ENCODE measurements at places on chromosomes 5 and 9.

DNA sequence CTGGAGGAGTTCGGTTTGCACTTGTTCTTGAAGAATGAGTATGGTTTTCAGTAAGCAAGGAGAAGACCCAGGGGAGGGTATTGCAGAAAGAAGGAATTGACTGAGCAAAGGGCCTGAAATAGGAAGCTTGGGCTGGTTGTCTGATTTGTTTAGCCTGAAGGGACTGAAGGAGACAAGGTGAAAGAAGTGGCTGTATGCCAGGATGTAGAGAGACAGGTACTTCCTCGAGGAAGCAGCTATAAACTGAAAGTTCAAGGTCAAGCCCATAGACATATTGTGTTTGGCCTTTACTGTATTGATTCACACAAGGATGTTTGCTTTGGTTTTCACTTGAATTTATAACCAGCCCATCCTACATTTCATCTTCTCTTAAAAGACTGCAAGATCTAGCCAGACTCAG lies 183.1 kb downstream of the PALM2AKAP2 start:
- DNase-seq, result no peak

GRCh38 chr9:87513161-87513560 lies 15.5 kb downstream of the DAPK1 start:
- DNase-seq, result no peak

GRCh38 chr5:15704397-15704947 lies 204.5 kb downstream of the FBXL7 start:
- no peak for DNase-seq

DNA sequence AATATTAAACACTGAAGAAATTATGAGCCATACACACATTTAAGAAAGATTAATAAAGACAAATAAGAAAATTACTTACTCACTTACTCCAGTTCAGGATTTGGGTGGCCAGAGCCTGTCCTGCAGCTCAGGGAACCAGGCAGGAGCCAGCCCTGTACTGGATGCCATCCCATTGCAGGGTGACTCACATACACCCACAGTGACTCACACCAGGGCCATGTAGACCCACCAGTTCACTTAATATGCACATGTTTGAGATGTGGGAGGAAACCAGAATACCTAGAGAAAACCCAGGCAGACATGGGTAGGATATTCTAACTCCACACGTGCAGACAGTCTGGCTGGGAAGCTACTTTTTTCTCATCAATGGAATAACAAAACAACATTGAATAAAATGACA lies 49.6 kb upstream of the ADRB2 start:
- DNase-seq, result no peak

DNA sequence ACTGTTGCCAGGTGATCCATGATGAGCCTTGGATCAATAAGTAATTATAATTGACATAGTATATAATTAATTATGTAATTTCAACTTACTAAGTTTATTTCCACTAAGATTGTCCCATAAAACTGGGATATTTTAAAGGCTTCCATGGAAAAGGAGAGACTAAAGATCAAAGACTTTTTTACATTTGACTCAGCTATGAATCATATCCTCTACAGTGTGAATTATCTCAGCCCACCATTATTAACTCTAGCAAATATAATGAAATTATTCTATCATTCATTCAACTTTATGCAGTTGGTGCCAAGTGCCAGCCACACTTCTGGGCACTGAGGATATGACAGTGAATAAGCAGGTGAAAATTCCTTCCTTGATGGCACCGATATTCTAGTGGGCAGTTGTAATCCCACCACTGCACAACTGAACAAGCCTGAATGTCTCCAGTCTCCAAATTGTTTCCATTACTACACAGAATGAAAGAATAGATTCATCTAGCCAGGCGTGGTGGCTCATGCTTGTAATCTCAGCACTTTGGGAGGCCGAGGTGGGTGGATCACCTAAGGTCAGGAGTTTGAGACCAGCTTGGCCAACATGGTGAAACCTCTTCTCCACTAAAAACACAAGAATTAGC lies 21.9 kb upstream of the TXN start:
- no peak for DNase-seq

DNA sequence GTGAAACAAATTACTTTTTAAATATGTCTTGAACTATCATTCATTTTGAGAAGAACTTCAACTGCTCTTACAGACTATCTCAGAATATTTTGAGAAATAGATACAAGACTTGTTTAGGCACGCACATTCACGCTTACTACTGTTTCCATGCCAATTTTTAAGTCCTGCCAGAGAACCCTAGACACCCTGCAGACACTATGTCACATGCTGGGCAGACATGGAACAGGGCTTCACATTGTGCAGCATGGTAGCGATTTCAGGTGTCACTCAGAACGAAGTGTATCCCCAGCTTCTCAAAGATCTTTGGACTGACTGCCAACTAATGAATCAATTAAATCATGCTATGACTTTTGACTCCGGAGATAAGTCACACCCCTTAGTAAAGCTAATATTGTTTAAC lies 128.7 kb upstream of the SLC27A6 start:
- DNase-seq, result no peak

GRCh38 chr9:95623640-95624039 lies 106.9 kb upstream of the PTCH1 start:
- no peak for DNase-seq

DNA sequence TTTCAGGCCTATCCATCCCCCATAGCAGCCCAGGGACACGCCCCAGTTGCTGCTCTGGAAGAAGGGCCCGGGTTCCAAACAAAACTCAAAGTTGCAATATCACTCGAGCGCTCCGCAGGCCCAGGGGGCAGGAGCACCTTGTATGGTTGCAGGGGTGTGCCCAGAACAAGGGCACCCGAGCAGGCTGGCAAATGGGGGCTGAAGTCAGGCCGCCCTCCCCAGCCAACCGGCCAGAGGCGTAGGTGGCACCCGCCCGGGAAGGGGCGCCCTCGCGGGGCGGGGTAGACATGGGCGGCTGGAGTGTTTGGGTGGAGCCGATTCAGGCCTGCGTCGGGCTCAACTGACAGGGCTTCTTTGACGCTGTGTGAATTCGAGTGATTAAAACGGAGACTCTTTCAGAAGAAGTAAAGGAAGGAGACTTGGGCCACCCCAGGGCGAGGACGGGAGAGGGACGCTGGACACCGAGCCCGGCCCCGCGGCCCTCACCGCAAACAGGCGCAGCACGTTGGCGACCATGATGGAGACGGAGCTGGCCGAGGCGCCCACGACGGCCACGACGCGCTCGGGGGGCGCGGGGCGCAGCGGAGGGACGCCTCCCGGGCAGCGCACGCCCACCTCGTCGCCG lies 1.1 kb downstream of the GRM6 start:
- DNase-seq, result no peak

- DNase-seq, result no peak
Observed at GRCh38 chr9:2957656-2958200, 113.8 kb upstream of the PUM3 start.

DNA sequence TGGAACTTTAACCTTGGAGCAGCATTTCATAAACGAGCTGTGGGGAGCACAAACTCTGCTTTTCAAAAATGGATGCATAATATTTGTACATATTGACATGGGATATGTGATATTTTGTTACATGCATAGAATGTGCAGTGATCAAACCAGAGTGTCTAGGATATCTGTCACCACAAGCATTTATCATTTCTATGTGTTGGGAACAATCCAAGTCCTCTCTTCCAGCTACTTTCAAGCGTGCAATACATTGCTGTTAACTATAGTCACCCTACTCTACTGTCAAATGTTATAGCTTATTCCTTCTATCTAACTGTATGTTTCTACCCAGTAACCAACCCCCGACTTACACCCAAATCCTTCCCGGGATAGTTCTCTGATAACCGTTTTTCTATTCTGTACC lies 15.0 kb upstream of the C5orf58 start:
- no peak for DNase-seq

GRCh38 chr9:4073371-4073770 lies 226.5 kb downstream of the GLIS3 start:
- no peak for DNase-seq

- no peak for DNase-seq
Observed at GRCh38 chr5:176798086-176798876, 12.1 kb upstream of the UNC5A start.

DNA sequence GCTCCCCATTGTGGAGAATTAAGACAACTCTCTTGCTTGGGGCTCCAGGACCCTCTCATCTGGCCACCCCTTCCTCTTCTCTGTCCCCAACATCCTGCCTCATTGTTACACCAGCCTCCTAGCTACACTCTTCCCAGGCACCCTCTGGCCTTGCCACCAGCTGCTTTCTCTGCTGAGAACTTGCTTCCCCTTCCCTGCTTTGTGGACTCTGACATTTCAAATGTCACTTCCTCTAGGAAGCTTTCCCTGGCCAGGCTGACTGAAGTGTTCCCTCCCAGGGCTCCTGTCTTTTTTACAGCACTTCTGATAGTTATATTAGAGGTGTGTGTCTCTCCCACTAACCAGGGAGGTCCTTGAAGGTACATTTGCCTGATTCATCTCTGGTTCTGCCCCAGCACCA lies 194.0 kb upstream of the KLF4 start:
- DNase-seq, result no peak

GRCh38 chr5:111635916-111636570 lies 121.0 kb downstream of the NREP start:
- no peak for DNase-seq

DNA sequence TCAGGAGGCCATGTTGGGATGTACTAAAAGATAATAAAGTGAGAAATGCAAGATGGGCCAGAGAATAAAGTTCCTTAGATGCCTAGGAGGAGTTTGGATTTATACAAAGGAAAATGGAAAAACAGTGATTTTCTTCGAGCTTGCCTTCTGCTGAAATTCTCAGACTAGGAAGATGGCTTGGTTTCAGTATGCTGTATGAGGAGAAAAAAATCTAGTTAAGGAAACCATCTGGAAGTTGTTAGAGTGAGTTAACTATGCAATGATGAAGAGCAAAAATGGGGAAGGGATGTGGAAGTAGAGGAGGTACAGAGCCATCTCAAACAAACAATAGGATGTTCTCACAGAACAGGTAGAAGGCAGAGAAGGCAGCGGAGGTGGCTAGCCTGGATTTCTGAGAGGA lies 162.9 kb upstream of the FTMT start:
- DNase-seq, result no peak

- DNase-seq, result no peak
Observed at GRCh38 chr5:129572060-129572459, 112.0 kb downstream of the ADAMTS19 start.

GRCh38 chr5:112710896-112711295 lies 26.8 kb upstream of the APC start:
- no peak for DNase-seq

- DNase-seq, result no peak
Observed at GRCh38 chr5:177369645-177370440, 12.1 kb downstream of the RGS14 start.

DNA sequence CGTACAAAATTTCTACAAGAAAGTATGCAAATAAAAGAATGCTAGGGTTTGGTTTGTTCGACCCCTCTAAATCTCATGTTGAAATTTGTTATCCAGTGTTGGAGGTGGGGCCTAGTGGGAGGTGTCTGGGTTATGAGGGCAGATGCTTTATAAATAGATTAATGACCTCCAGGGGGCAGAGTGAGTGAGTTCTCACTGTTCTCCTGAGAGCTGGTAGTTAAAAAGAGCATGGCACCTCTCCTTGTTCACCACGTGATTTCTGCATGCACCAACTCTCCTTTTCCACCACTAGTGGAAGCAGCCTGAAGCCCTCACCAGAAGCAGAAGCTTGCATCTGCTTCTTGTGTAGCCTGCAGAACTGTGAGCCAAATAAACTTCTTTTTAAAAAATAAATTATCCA lies 50.4 kb upstream of the FAM170A start:
- DNase-seq, result no peak

DNA sequence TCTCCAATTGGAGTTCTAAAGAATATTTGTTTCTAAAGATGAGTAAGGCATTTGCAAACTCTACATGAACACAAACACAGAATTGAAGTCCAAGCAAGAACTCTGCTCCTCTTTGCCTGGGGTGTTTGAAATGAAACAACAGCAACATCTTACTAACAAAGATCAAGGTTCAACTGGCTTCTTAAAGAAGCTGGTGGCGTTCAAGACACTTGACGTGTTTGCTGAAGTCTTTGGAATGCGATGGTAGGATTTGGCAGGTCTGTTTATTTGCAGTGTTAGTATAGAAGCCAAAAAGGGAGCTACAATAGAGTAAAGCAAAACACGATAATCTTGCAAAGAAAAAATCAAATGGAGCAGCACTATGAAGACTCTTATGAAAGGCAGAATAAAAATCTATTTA lies 94.9 kb downstream of the BASP1 start:
- no peak for DNase-seq

GRCh38 chr9:6894135-6894534 lies 136.4 kb downstream of the KDM4C start:
- no peak for DNase-seq

GRCh38 chr9:136645352-136645902 lies 17.3 kb upstream of the EGFL7 start:
- DNase-seq, result no peak

- no peak for DNase-seq
Observed at GRCh38 chr5:152089644-152090043, 165.0 kb upstream of the GLRA1 start.

DNA sequence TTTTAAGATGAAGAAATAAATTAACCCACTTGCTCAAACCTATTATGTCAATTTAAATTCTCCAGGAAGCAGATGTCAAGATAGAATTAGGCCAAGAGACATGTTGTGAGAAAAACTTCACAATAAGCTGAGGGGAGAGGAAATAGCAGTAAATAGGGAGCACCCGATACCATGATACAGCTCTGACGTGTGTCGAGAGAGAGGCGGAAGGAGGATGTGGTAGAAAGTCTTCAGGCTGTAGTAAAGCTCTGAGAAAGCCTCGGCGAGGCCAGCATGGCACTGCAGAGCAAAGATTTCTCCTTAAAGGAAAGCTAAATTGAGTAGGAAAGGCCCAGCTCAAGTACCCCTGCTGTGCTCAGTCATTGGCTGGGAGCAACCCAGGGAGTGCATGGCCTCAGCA lies 6.0 kb upstream of the PUM3 start:
- no peak for DNase-seq

- DNase-seq, result no peak
Observed at GRCh38 chr5:135194573-135195269, 160.7 kb upstream of the PITX1 start.

DNA sequence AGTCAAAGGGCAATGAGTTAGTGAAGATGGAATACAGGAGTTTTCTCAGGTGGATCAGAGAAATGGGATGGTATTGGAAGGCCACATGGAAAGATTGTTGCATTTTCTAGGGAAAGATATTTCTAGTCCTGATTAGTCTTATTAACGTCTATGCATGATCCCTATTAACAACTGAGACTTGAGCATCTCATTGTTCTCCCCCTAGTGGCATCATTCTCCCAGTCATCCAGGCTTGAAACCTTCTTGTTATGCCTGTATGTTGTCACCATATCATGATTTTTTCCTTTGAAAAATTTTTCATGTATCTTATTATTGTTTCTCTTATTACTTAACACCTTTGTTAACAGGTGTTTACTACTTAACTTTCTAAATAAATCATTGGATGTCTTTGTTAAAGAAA lies 34.4 kb downstream of the KIF2A start:
- DNase-seq, result no peak
